ENCODE measurements at places on chromosomes 7 and 10. TPM values are rescaled to one million over a fixed set of nuclear protein-coding genes. Genes with fewer than 3 reads are reported as not detected.

DNA sequence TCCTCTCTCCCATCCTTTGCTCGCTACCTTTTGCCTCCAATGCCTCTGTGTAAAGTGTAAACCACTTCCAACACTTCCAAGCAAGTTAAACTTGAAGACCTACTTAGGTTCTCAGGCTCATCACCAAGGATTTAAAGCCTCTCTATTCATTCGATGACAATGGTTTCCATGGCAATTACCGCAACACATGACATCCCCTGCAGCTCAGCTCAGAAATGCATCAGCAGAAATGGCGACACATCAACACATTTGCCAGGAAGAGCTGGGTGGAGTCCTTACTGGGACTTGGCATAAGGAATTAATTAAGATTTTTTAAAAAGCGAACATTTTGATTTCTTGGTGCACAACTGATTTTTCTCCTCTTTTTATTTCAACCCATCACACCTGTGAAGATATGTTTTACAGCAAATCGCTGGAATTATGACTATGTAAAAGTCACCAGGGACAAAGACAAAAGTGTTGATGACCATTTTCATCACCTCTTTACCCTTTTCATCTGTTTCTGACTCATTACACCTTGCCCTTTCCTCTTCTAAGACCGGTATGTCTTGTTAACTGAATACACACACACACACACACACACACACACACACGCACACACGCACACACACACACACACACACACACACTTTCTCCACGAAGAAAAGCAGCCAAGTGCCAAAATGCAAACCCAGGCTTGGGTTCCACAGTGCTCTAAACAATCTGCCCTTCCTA is 453.4 kb upstream of the CELF2 start:
- no peak overlapping the region for H3K4me3 ChIP-seq
- no peak overlapping the region for H3K27ac ChIP-seq
- H3K4me1 ChIP-seq = no peaks in the 10 kb centered on the region
- H3K36me3 ChIP-seq = no peaks in the 10 kb centered on the region
- no peaks in the 10 kb centered on the region for H3K27me3 ChIP-seq

DNA sequence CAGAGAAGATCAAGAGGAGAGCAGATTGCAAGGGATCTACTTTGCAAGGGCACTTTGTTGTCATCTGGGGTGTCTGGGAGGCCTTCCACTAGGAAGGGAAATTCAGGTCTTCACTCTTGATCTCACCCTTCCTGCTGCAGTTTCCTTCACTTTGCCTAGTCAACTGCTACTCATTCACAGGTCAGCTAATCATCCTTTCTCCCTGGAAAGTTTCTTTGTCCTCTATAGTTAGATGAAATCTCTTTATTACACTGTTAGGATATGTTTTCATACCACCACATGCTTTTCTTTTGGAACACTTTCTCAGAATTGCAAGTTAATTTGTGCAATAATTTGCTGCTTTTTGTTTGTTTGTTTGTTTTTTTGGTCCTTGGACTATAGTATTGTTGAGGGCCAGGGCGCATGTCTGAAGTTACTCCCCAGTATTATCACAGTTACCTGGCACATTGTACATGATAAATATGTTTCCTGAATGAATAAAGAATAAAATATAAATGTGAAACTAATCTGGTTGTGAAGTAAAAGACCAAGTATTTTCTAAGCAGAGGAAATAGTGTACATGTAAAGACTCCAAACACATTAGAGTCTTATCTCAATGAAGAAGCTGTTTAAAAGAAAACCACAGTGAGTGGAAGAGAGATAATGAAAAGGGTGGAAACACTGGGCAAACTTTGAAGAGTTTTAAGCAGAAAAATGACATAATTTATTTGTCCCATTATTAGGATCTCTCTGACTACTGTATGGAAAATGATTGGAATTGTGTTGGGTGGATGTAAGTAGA is 139.9 kb upstream of the DGKB start:
- H3K4me3 ChIP-seq = no peak overlapping the region
- no peak overlapping the region for H3K27ac ChIP-seq
- no peaks in the 10 kb centered on the region for H3K4me1 ChIP-seq
- no peaks in the 10 kb centered on the region for H3K27me3 ChIP-seq
- H3K36me3 ChIP-seq = no peaks in the 10 kb centered on the region
- DNase-seq = no peak

DNA sequence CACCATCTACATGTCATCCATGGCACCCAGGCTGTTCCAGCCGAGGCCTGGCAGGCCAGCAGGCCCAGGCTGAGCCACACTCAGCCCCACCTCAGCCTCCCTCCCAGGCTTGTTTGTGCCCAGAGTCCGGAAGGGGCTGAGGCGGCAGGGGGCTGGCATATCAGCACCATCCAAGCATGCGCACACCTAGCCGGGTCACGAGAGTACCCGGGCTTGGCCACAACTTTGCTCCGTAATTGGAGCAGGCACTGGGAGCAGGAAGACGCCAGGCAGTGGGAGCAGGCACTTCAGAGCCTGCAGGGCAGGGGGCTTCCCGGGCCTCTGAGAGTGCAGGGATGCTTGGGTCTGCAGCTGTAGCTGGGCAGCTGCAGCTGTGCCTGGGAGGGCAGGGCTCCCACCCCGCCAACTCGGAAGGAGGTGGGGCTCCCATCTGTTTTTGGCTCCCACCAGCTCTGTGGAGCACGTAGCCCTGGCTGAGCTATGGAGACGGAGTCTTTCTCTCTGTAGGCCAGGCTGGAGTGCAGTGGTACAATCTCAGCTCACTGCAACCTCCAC is 15.2 kb upstream of the TSPAN15 start:
- H3K27me3 ChIP-seq = no peaks in the 10 kb centered on the region
- no peak for DNase-seq
- H3K36me3 ChIP-seq = no peaks in the 10 kb centered on the region
- H3K4me1 ChIP-seq = peaks cover 28% of the 10 kb centered on the region
- H3K4me3 ChIP-seq = no peak overlapping the region
- no peak overlapping the region for H3K27ac ChIP-seq

DNA sequence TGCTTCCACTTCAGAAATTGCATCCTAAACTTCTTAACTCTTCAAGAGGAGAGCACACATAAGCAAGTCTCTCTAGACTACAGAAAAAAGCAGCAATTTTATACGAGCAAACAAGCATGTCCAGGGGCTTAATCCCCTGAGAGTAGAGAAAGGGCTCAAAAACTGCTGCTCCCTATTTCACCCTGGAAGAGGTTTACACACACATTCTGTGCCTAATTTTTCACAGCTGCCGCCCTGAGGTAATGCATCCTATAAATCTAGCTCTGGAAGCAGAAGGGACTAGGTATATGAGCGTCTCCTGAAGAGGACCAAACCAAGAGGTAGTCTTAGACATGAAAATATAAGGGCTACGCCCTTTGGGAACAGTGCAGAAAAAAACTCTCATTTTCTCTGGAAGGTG is 73.1 kb downstream of the CRPPA start:
- peaks cover 23% of the 10 kb centered on the region for H3K4me1 ChIP-seq
- no peak for DNase-seq
- H3K36me3 ChIP-seq = no peaks in the 10 kb centered on the region
- H3K27ac ChIP-seq = no peak overlapping the region
- no peaks in the 10 kb centered on the region for H3K27me3 ChIP-seq

DNA sequence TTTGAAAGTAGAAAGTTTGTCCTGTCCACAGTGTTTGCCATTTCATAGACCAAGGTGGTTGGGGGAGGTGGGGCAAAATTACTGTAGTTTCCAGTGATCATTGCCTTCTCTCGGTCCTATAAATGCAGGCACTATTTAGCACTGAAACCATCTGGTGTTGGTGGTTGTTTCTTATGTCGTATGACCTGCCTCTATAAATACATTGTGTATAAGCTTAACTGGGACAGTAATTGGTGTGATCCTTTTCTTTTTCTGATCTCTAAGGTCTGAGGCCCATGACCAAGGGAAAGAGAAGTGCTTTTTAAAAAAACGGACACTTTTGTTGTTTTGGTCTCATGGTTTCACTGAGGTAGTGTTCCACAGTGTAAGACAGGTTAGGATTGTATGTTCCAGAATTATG is 63.1 kb downstream of the AUTS2 start:
- DNase-seq = no peak
- no peak overlapping the region for H3K4me3 ChIP-seq
- no peaks in the 10 kb centered on the region for H3K36me3 ChIP-seq
- H3K4me1 ChIP-seq = no peaks in the 10 kb centered on the region
- no peaks in the 10 kb centered on the region for H3K27me3 ChIP-seq
- no peak overlapping the region for H3K27ac ChIP-seq

DNA sequence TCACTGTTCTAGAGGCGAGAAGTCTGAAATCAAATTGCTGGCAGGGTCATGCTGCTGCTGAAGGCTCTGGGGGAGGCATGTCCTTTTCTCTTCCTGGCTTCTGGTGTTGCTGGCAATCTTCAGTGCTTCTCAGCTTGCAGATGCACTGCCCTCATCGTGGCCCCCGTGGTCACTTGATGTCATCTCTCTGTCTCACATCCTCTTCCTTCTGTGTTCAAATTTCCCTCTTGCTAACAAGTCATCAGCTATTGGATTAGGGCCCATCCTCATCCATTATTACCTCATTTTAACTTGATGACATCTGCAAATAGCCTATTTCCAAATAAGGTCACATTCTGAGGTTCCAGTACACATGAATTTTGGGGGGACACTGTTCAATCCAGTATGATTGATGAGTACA is 36.6 kb upstream of the SRGN start:
- no peak overlapping the region for H3K4me3 ChIP-seq
- no peak for DNase-seq
- no peaks in the 10 kb centered on the region for H3K4me1 ChIP-seq
- H3K27me3 ChIP-seq = no peaks in the 10 kb centered on the region
- no peaks in the 10 kb centered on the region for H3K36me3 ChIP-seq
- H3K27ac ChIP-seq = no peak overlapping the region

DNA sequence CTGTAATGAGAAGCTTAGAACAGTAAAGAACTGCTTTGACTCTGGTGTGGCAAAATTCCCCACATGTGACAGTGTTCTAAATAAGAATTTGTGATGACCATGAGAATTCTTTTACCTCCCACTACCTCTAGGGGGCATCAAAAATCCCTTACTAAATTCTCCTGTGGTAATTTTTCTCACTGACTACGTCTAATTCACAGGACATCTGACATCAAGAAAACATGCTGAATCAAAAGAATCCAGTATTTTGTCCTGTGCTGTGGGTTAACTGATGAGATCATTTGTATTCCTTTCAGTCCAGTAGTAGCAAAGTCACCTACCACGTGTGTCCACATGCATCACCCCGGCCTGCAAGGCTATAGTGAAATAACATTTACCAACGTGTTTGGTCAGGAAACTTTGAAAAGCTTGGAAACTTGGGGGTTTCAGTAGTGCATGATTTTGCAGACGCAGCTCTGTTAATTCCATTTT is 103.8 kb downstream of the ATE1 start:
- no peak overlapping the region for H3K4me3 ChIP-seq
- H3K36me3 ChIP-seq = no peaks in the 10 kb centered on the region
- no peaks in the 10 kb centered on the region for H3K27me3 ChIP-seq
- DNase-seq = peak; percentile 36

GRCh38 chr7:33750177-33750576 is 155.2 kb upstream of the BMPER start:
- no peak overlapping the region for H3K4me3 ChIP-seq
- H3K4me1 ChIP-seq = no peaks in the 10 kb centered on the region
- no peak overlapping the region for H3K27ac ChIP-seq
- H3K36me3 ChIP-seq = no peaks in the 10 kb centered on the region

DNA sequence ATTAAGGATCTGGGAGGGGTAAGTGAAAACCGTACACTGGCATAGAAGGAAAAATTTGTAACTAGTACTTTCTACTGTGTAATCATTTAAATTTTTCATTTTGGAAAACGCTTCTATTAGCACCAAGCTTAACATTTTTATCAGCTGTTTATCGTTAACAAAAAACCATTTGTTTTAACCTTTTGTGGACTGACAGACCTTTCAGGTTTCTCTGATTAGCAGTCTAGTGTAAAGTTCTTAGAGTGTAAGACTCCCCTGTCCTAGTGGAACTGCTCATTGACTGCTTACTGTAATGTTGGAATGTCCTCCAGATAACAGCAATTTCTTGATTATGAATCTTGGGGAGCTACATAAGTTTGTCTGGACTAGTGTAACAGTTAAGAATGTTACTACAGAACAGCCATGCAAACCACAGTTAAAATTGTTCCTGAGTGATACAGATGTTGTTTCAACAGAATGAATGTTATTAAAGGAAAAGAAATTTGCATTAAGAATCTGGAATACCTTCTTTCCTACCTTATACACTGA is 2.0 kb downstream of the DBF4 start:
- peak overlapping the region; percentile 75 for H3K4me3 ChIP-seq
- H3K36me3 ChIP-seq = peaks cover 34% of the 10 kb centered on the region
- no peak for DNase-seq
- H3K27ac ChIP-seq = no peak overlapping the region

GRCh38 chr7:117005449-117005848 is 52.1 kb downstream of the ST7 start:
- no peaks in the 10 kb centered on the region for H3K4me1 ChIP-seq
- DNase-seq = no peak
- no peaks in the 10 kb centered on the region for H3K27me3 ChIP-seq
- no peak overlapping the region for H3K27ac ChIP-seq
- H3K4me3 ChIP-seq = no peak overlapping the region

Gene GSTO2
- total RNA-seq = 115 TPM

Gene VSTM2A
- total RNA-seq = not detected

Gene EPO
- 0.30 TPM for total RNA-seq

Gene TMEM176A
- not detected for total RNA-seq

Measured in HCT116 (cell line).